ENCODE measurements at places on chromosomes 1 and 21. TPM values are rescaled to one million over a fixed set of nuclear protein-coding genes. Genes with fewer than 3 reads are reported as not detected.

SLC6A9 gene
- 1.6 TPM for polyA plus RNA-seq

SLAMF8 gene
- 4.6 TPM for polyA plus RNA-seq

DNA sequence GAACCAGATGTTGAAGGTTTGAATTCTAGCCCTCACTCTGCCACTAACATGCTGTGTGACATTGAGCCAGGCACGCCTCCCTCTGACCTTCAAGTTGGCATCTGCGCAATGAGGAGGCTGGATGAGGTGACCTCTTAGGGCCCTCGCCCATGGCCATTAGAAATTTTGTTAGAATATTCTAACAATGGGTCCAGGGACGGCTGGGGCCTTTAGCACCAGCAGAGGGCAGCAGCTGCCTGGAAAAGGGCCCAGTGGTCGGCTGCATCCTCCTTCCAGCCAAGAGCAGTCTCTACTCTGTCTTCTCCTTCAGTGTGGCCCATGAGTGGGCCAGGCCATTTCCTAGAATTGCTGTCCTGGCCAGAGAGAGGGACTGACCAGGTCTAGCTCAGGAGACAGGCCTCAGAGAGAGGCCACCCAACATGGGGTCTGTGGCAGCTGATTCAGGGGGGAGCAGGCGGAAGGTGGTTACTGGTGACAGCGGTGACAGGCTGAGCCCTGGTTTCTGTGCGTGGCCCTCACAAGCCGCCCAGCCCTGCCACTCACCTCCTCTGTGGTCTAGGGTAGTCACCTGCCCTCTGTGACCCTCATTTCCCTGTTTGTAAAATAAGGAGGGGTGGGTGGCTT is 101.3 kb upstream of the ACTL8 start:
- H3K4me3 ChIP-seq, result no peak overlapping the region
- H3K4me1 ChIP-seq, result no peaks in the 10 kb centered on the region
- H3K36me3 ChIP-seq, result peaks cover 94% of the 10 kb centered on the region
- no peaks in the 10 kb centered on the region for H3K27me3 ChIP-seq
- no peak overlapping the region for H3K27ac ChIP-seq
- peak; percentile 14 for DNase-seq

C1orf226 gene
- polyA plus RNA-seq, result 12.9 TPM

DNA sequence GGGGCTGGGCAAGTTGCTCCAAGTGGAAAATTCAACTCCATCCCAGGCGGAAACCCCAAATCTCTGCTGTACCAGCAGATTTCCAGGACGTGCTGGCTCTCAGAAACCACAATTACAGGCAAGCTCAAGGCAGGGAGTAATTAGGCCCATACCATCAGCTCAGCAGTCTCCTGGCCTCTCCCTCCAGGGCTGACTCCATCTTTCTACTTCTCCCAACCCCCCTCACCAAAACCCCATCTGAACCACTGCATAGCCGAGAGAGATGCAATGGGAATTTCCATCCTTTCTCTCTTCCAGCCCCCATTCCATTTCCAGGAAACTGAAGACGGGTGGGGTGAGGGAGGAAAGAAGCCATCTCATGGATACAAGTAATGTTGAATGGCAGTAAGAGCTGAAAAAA is 41.2 kb downstream of the ARHGEF11 start:
- no peak overlapping the region for H3K27ac ChIP-seq
- H3K27me3 ChIP-seq, result no peaks in the 10 kb centered on the region
- DNase-seq, result no peak
- H3K36me3 ChIP-seq, result peaks cover 3% of the 10 kb centered on the region

LEMD1 gene
- polyA plus RNA-seq, result 0.46 TPM

- no peak overlapping the region for H3K27ac ChIP-seq
- H3K36me3 ChIP-seq, result no peaks in the 10 kb centered on the region
- H3K4me3 ChIP-seq, result no peak overlapping the region
- DNase-seq, result peak; percentile 12
- peaks cover 2% of the 10 kb centered on the region for H3K27me3 ChIP-seq
Observed at GRCh38 chr1:29453502-29454240, 217.3 kb downstream of the PTPRU start.

- peaks cover 67% of the 10 kb centered on the region for H3K36me3 ChIP-seq
- no peak overlapping the region for H3K4me3 ChIP-seq
- no peak overlapping the region for H3K27ac ChIP-seq
- peak; percentile 89 for DNase-seq
Observed at GRCh38 chr1:23793018-23793781, 2.3 kb downstream of the LYPLA2 start.

DNA sequence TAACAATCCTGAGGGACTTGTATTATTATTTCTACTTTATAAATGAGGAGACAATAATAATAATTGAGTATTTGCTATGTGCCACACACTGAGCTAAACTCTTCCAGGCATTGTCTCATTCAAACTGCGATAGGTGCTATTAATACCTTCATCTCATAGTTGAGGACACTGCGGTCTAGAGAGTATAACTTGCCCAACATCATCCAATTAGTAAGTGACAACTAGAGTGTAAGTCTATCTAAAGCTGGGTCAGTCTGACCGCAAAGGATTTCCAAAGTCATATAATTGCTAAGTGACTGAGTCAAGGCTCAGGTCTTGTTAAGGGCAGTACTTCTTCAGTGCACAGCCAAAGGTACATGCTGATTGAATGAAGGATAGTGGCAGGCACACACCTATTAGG is 9.7 kb downstream of the BCL9 start:
- no peaks in the 10 kb centered on the region for H3K36me3 ChIP-seq
- H3K27ac ChIP-seq, result no peak overlapping the region
- no peak overlapping the region for H3K4me3 ChIP-seq
- H3K27me3 ChIP-seq, result no peaks in the 10 kb centered on the region

- no peak for DNase-seq
- H3K27me3 ChIP-seq, result peaks cover 3% of the 10 kb centered on the region
- no peaks in the 10 kb centered on the region for H3K36me3 ChIP-seq
- H3K4me1 ChIP-seq, result no peaks in the 10 kb centered on the region
Observed at GRCh38 chr1:30639881-30640452, 83.4 kb downstream of the MATN1 start.

GRCh38 chr21:43306911-43307676 is 119.8 kb downstream of the SIK1 start:
- H3K27ac ChIP-seq, result peak overlapping the region; percentile 15
- H3K4me1 ChIP-seq, result peaks cover 5% of the 10 kb centered on the region
- no peak overlapping the region for H3K4me3 ChIP-seq
- peak; percentile 28 for DNase-seq
- H3K36me3 ChIP-seq, result no peaks in the 10 kb centered on the region

DNA sequence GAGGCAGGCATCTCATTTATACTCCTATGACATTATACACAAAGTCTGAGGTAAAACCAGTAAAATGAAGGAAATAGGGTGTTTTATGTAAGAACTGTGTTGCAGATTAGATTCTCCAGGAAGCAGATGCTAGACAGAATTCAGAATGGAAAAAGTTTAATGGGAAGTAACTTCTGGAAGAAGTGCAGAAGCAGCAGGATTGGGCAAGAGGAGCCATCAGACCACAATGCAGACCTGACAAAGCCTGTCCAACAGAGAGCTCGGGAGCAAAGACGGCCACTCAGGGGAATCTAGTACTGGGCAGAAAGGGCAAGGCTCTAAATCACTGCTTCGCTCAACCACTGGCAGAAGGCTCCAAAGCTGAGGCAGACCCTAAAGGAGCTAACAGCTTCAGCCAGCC is 33.7 kb downstream of the FBXO42 start:
- H3K27ac ChIP-seq, result no peak overlapping the region
- DNase-seq, result no peak
- H3K36me3 ChIP-seq, result peaks cover 17% of the 10 kb centered on the region
